Esophagus squamous epithelium (tissue), 5 donors: ENCODE measurements at places on chromosomes 5 and 9.

GRCh38 chr9:124054582-124055227 lies 43.1 kb downstream of the LHX2 start:
- H3K27me3 ChIP-seq: no peaks in the 10 kb centered on the region
- H3K4me1 ChIP-seq: no peaks in the 10 kb centered on the region
- no peak overlapping the region for H3K27ac ChIP-seq
- no peak overlapping the region for H3K4me3 ChIP-seq
- DNase-seq: no peak
- H3K36me3 ChIP-seq: no peaks in the 10 kb centered on the region

GRCh38 chr9:129223551-129224208 lies 45.6 kb upstream of the IER5L start:
- H3K4me3 ChIP-seq: no peak overlapping the region
- no peaks in the 10 kb centered on the region for H3K27me3 ChIP-seq
- no peak overlapping the region for H3K27ac ChIP-seq

DNA sequence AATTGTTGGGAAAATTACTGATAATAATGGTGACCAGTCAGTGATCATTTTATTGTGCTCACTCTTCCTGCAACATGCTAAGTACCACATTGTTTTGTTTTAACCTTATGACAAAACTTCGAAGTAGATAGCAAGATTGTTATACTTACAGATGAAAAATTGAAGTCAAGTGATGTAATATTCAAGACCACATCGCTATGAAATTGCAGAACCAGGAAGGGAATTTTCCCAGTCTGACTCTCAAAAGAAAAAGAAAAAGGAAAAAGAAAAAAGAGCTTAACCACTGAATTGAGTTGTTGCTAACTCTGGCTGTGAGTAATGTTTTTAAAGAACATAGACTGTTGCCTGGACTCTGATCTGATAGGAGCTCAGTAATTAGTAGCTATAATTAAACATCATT lies 170.6 kb upstream of the HAPLN1 start:
- no peak overlapping the region for H3K4me3 ChIP-seq
- H3K36me3 ChIP-seq: no peaks in the 10 kb centered on the region
- no peak overlapping the region for H3K27ac ChIP-seq
- H3K27me3 ChIP-seq: no peaks in the 10 kb centered on the region

- H3K36me3 ChIP-seq: no peaks in the 10 kb centered on the region
- DNase-seq: no peak
- no peak overlapping the region for H3K27ac ChIP-seq
- peaks cover 88% of the 10 kb centered on the region for H3K4me1 ChIP-seq
Observed at GRCh38 chr5:59763541-59763940, 130.0 kb downstream of the PDE4D start.
